ENCODE measurements at places on chromosomes 6 and 20.

DNA sequence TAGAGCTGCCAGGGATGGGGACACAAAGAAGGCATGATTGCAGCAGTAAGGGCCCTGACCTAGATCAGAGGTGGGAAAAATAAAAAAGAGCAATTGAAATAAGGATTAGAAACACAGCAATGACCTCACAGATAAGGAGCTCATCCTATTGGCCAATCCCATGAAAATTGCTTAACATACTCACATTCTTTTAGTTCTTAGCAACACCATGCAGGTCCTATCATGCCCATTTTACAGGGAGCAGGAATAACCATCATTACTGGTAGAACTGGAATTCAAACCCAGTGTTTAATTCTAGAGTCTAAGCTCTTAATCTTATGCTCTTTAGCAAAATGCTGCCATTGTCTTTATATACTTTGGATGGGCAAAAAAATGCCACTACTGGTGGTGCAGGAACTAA lies 267.7 kb downstream of the RNF144B start:
- DNase-seq = no peak

DNA sequence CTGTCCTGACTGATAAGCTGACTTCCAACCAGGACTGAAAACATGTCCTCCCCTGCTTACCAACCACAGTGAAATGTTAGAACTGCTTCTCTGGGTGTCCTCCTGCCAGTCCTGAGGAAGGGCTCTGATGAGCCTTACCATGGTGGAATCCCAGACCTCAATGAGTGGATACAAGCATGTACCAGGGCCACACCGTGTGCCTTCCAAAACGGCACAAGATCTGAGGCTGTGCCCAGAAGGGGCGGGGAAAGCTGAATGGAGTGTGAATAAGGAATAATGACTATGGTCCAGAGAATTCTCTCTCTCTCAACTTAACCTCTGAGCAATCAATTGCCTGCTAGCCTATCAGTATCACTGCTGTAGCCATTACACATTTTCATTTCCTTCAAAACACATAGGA lies 51.7 kb downstream of the PDE10A start:
- DNase-seq = no peak

DNA sequence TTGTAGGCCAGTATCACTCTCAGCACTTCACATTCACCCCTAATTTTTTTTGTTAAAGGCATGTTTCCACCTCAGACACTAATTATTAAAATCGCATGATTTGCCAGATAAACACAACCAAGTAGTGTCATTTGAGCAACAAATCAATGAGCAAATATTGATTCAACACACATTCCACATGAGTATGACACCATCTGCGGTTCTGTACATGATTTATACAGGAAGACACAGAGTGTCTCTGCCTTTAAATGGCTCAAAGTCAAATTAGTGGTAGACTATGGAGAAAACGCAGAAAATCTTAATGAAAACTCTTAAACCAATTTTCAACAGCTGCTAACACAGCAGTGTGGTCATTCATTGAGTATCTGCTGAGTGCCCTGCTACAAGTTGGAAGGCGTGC lies 300.2 kb downstream of the SOX4 start:
- no peak for DNase-seq

DNA sequence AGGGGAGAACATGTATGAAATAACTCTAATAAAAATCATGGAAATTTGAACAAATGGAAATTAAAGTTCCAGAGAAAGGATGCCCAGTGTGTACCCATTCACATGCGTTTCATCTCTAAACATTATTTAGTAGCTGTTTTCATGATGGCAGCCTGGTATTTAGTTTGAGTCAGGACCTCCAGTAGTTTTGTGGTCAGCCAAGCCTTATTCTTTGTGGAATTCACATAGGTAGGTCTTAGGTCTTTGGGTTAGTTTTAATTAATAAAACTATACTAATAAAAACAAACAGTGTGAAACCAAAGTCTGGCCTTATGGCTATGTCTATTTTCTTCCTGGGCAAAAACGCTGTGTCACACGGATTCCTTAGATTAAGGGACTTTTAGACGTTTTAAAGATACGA lies 137.8 kb downstream of the FOXC1 start:
- DNase-seq = no peak

GRCh38 chr6:37518116-37518515 lies 18.4 kb upstream of the CCDC167 start:
- no peak for DNase-seq

GRCh38 chr20:10511170-10511508 lies 76.0 kb downstream of the SLX4IP start:
- DNase-seq = no peak

DNA sequence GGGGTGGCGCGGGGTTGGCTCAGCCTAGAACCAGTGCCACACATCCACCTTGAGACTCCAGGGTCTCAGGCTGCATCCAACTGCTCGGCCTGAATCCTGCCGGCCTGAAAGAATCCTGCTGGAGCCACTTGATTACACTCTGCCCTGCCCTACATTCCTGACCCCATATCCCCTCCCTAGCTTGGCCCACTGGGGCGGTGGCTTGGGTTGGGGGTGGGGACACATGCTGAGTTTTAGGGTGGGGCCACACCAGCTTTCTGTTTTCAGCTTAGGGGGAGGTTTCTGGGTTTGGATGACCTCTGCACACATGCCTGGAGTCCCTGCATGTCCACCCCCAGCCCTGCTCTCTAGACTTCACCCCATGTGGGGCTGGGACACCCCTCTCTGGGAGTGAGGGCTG lies 6.8 kb downstream of the ITPR3 start:
- DNase-seq = no peak

DNA sequence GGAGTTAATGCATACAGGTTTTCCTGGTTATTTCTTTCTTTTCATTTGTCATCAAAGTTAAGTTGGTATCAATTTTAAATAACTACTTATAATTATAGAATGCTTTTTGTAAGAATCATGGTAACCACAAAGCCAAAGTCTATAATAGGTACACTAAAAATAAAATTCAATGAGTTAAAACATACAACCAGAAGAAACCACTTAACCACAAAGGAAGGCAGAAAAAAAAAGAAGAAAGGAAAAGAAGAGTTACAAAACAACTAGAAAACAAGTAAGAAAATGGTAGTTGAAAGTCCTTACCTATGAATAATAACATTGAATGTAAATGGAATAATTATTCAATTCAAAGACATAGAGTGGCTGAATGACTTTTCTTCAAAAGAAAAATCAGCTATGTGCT lies 45.6 kb downstream of the THBS2 start:
- DNase-seq = no peak

- peak; percentile 44 for DNase-seq
Observed at GRCh38 chr6:113642714-113643406, 214.3 kb upstream of the MARCKS start.

DNA sequence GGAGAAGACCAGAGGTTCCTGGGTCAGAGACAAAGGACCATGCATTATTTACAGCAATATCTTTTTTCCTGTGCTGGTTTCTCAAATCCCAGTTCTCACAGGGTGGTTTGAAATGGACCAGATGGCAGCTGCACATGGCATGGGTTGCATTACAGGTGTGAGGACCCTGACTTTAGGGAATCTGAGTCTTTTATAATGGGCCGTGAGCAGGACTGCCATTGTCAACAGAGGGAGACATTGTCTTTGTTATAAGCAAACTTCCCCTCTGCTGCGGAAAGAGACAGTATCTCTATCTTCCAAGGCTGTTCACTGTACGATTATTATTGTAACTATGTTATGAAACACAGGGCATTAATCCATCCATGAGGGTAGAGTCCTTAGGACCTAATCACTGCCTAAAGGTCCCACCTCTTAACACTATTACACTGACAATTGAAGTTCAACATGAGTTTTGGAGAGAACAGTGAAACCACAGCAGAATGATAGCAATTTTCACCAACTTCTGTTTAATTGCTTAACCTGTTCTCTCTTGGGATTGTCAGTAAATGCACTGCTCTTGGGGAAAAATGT lies 156.1 kb upstream of the AGPAT4 start:
- DNase-seq = no peak

- DNase-seq = no peak
Observed at GRCh38 chr6:116836606-116837342, 7.9 kb upstream of the GPRC6A start.

DNA sequence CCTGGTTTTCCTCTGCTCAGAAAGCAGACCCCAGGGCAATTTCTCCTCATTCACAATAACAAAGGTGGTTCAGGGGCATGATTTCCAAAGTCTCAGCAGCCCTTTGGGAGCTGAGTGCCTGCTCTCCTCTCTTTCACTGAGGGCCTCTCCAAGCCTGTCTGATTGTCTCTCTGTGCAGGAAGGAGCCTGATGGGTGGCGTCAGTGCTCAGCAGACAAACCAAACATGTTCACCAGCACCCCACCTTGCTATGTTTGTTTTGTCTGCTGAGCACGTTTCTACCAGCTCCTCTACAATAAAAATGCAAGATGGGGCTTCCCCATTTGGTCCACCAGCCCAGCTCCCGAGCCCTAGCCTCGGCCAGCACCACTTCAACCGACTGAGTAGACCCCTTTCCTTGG lies 25.4 kb upstream of the TCP11 start:
- no peak for DNase-seq

- no peak for DNase-seq
Observed at GRCh38 chr20:19670829-19671228, 87.2 kb upstream of the RIN2 start.

GRCh38 chr20:8913456-8913855 lies 155.4 kb upstream of the PLCB4 start:
- no peak for DNase-seq

DNA sequence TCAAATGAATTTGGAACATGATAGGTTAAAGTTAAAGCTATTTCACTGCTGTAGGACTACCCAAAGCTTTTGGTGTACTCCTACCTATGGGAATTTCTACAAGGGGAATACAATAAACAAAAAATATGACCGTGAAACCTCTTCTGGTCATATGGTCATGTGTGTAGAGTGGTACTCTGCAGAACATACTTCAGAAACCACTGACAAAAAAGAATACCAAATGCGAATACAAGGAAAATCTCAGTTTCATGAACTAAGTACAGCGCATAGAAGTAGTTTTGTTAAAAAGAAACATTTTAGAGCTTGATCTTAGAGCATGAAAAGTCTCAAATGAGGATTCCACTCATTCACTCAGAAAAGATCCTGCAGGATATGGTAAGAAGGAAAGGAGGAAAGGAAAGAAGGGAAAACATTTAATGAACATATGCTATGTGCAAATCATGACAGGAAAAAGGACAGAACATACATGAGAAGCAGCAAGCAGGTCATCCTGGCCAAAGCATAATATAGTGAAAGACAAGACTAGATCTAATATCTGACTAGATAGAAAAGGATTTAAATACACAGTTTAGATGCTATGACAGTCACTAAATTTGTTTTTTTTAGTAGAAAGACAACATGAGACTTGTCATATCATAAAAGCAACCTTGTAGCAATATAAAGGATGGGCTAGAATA lies 36.5 kb downstream of the SNX14 start:
- no peak for DNase-seq

- no peak for DNase-seq
Observed at GRCh38 chr6:105452924-105453756, 50.3 kb upstream of the PREP start.

DNA sequence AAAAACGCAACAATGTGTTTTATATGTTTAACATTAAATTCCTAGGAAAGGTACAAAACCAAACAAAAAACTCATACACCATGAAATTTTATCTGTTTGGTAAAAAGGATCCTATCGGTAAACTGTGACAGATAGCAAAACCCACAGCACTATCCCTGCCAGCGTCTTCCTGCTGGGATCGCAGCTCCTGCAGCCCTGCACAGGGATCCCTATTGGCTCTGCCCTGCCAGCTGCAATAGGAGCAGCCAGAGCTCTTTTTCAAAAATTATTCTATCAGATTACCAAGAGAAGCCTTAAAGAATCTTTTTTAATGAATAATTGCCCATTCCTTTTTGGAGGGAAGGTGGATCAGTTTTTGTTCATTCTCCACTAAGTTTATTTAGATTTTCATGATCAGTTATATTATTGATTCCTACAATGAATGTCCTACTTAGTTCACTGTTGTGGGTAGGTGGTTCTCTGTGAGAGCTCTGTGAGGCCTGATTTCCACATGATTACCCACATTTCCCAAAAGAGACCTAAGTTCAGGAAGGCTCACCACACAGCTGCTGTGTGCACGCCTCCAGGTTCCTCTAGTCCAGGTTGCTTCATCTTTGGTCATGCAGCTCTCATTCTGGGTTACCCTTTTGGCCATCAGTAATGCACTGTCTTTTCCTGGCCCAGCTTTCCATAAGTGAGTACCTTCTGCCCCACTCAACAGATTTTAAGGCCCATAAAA lies 293.8 kb downstream of the FRK start:
- peak; percentile 31 for DNase-seq

DNA sequence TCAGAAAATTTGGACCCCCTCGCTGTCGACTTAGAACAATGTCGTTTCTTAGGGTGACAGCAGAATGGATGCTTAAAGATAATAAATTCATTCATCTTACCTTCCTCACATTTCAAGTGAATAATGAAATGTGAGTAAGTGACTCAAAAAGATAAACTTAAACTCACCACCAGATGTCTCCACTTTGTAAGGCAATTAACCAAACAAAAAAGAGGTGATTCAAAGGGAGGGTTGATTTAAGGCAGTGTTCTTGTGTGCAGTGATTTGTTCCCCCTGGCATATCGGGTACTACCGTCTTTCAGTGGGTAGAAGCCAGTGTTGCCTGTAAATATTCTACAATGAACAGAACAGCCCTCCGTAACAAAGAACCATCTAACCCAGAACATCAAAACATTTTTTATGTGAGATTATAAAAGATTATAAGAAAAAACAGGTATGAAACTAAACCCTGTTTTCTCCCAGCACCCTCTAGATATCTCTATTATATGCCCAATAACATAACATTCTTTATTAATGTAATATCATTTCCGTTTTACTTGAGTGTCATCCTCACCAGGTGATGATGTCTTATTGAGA lies 589.7 kb downstream of the CBLN4 start:
- DNase-seq = peak; percentile 53

DNA sequence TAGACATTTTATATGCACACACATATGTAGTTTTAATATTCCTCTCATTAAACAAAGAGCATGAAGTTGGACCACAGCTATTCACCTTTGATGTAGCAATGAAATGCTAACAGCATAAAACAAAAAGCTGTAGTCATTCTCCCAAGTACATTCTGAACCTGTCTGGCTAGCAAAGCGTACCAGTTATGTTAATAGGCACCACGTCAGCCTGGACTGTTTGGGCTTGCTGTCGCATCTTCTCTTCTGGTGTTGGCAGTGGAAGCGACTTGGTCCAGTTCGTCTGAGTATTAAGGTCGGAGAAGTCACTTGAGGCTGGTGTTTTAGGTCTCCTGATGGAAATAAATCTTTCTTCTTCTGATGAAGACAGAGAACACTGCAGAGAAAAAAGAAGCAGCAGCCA lies 42.8 kb downstream of the HEBP2 start:
- no peak for DNase-seq

- DNase-seq = no peak
Observed at GRCh38 chr6:134840086-134840867, 109.6 kb downstream of the ALDH8A1 start.

DNA sequence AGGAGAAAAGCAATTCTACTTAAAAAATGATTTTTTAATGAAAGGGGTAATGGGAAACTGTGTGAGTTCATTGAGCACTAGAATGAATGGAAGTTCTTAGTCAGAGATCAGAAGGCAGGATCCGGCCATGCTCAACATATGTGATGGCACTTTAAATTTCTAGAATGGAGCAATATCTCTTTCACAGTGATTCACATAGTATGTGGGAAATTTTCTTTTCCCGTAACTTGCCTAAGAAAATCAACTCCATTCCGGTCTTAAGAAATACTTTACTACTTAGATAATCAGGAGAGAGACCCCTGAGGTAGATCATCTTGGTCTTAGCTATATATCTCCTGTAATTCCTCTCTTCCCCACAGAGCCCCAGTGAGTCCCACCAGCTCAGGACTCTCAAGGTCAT lies 131.8 kb downstream of the SCML4 start:
- DNase-seq = no peak

GRCh38 chr6:157380458-157380778 lies 572 bp upstream of the ZDHHC14 start:
- DNase-seq = no peak

GRCh38 chr6:162068340-162068739 lies 659.2 kb downstream of the PRKN start:
- peak; percentile 22 for DNase-seq
